Stimulated activated CD4-positive, alpha-beta T cell treated with anti-CD3 and anti-CD28 coated beads, Interleukin-12 subunit alpha, Interleukin-12 subunit beta, amount 100 ng/mL, for 4 hours (primary cell): ENCODE measurements at places on chromosomes 13 and 19.

GRCh38 chr19:12994701-12995595 lies at the start of gene NFIX:
NFIX (plus strand) TSS chr19:12995475; CDS start chr19:12995838, 363 bp downstream.
- DNase-seq: peak; percentile 69

DNA sequence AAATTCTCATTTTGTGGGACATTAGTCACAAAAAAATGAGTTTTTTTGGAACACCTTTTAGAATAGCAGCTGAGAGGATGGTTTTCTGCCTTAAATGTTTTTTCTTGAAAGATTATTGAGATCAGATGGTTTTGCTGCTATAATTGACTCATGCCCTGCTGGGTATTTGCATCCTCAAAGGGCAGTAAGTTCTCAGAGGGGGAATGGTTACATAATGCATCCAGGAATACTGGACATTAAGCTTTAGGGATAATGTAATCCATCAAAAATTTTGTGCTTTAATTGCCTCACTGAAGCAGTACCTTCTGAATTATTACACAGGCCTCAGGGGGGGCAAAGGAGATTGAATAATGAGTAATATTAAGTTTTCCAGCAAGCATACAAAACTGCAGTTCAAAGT lies 866.3 kb upstream of the SPRY2 start:
- DNase-seq: no peak

DNA sequence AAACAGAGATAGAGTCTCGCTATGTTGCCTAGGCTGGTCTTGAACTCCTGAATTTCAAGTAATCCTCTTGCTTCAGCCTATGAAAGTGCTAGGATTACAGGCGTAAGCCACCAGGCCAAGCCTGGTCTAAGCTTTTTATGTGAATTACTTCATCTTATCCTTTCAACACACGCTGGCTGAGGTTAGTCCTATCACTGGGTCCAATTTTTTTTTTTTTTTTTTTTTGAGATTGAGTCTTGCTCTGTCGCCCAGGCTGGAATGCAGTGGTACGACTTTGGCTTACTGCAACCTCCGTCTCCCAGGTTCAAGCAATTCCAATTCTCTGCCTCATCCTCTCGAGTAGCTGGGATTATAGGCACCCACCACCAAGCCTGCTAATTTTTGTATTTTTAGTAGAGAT lies 10.4 kb downstream of the MYO1F start:
- DNase-seq: no peak

- no peak for DNase-seq
These were observed 9.2 kb upstream of the FBN3 start for GRCh38 chr19:8158411-8159074.

- no peak for DNase-seq
These were observed 25.8 kb upstream of the SLC7A9 start for GRCh38 chr19:32895384-32895783.
